Stimulated activated CD4-positive, alpha-beta T cell treated with anti-CD3 and anti-CD28 coated beads, Interleukin-12 subunit alpha, Interleukin-12 subunit beta, amount 100 ng/mL, for 4 hours (primary cell): ENCODE measurements at places on chromosomes 4 and X.

- no peak for DNase-seq
These were observed 691.9 kb downstream of the TECRL start for GRCh38 chr4:63717384-63717783.

GRCh38 chr4:12137575-12137974 lies 708.9 kb upstream of the HS3ST1 start:
- no peak for DNase-seq

GRCh38 chr4:119955256-119955655 lies 111.4 kb downstream of the MAD2L1 start:
- no peak for DNase-seq

DNA sequence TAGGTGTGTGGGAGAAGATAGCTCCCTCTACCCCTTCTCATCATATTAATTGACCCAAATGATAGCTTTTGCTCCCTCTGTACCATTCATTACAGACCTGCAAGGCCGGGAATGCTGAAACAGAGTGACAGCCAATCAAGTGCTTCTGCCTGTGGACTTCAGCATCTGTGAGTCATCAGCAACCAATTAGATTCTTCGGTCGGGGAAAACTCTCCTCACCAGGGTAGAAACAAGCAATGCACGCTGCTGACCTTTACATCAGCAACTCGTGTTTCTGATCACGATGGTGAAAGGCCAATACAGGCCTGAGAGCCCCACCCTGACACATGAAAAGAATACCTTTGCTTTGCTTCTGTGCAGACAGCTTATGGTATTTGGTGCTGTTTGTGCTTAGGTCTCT lies 347.2 kb upstream of the DDX53 start:
- DNase-seq = no peak

DNA sequence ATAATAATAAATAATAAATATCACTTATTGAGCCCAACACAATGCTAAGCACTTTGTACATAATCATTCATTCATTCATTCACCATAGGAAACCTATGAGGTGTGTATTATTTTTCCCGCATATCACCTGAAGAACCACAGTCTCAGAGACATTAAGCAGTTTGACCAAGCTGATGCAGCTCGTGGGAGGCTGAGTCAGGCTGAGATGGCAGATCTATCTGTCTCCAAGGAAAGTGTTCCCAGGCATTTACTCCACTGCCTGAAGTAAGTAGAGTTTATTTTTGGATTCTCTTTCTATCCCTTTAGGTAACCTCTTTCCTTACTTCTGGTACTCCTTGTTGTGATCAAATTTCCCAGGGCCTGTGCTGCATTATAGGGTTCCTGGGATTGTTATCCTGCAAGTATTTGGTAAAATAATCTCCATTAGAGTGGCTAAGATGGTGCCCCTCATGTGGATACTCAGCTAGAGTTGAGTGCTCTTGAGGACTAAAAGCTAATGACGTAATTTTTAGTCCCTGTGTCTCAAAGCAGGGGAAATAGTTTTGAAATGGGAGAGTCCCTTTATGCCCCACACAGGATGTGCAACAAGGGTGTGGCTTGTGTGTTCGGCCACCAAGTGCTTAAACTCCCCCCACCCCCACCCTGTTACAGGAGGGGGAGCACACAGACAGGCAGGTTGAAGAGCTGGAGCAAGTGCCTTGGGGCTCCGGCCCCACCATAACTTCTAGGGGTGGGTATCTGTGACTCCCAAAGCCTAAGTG lies 467.0 kb downstream of the STIM2 start:
- no peak for DNase-seq

DNA sequence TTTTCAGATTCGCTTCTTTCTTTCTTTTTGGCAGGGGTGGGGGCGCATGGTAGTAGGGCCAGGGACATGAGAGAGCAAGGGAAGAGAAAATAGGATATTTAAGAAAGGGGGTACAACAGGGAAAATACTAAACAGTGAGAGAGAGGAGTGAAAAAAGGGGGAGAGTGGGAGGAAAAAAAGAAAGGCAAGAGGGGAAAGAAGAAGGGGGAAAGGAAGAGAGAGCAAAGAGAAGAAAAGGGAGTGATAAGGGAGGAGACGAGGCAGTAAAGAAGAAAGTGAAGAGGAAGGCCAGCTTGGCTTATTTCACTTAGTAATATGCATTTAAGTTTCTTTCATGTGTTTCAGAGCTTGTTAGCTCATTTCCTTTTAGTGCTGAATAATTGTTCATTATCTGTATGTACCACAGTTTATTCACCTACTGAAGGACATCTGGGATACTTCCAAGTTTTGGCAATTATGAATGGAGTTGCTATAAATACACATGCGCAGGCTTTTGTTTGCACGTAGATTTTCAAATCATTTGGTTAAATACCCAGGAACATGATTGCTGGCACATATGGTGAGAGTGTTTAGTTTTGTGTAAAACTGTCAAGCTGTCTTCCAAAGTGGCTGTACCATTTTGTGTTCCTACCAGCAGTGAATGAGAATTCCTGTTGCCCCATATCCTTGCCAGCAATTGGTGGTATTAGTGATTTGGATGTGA lies 37.3 kb downstream of the CASP6 start:
- no peak for DNase-seq

DNA sequence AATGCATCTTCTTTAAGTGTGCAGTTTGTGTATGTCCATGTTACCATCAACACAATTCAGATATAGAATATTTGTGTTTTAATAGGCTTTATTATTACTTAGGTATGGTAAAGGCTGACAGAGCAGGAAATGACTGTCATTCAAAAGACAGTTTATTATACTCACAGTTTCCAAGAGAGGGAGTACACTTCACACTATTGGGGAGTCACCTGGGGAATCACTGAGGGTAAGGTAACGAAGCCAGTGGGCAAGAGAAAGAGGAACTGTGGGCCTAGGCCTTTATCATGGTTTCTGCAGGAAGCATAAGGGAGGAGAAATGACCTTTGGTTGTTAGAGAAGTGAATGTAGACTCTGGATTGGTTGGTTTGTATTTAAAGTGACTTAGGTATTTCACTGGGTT lies 235.1 kb upstream of the HCCS start:
- DNase-seq = no peak

DNA sequence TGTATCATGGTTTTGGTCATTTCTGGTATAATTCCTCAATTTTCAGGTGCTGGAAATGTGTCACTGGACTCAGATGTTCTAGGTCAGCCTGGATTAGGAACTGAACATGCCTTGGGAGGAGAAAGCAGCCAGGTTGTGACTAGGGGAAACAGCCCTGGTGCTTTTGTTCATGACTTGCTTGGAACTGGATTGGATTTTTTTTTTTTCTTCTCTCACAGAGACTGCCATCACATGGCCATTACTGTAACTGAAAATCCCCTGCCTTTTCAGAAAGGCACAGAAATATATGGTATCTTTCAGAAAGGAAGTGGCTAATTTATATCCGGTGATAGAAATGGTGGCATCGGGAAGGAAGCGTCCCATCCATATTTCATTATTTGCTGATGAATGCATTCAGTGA lies 34.6 kb downstream of the SEPTIN11 start:
- no peak for DNase-seq

DNA sequence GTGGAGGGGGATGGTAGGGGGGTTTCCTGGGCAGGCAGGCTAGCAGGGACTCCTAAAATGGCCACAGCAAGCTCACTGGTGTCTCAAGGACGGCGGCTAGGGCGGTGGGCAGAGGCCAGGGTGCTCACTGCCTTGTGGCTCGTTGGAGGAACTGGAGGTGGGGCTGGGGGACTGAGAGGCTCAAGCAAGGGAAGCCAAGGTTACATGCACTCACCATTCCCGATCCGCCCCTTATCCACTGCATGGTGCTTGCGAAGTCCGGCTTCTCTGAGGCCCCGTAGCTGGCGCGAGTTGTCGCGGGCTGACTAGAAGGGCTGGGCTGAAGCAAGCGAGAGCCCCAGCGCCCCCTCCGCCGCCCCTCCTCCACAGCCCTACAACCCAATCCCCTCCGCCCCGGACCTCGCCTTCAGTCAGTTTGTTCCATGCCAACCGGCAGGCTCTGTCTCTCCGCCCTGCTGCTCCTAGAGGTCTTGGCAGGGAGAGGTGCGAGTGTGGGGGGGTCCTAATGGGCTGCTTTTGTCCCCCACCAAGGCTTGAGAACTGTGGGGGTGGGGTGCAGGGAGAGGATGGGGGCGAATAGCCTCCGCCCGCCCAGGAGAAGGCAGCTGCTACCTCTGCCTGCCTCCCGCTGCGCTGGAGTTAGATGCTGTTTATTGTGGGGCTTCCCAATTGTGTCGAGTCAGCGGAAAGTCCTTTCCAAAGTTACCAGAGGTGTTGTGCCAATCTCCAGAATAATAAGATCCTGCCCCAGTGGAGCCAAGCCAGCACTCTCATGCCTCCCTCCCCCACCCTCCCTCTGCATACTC lies at the start of gene ARHGEF9:
TSS of gene ARHGEF9 (minus strand) at position 313 of the 806 bp plus-strand sequence. CDS start at position 244, 69 bp downstream.
- DNase-seq = no peak

DNA sequence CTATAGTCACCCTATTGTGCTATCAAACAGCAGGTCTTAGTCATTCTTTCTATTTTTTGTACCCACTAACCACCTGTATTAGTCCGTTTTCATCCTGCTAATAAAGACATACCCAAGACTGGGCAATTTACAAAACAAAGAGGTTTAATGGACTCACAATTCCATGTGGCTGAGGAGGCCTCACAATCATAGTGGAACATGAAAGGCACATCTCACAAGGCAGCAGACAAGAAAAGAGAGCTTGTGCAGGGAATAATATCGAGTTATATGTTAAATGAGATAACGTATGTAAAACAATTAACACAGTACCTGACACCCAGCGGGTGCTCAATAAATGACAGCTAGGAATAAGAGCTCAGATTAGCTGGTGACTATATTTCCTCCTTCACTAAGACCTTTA lies 88.1 kb upstream of the WDR44 start:
- no peak for DNase-seq

DNA sequence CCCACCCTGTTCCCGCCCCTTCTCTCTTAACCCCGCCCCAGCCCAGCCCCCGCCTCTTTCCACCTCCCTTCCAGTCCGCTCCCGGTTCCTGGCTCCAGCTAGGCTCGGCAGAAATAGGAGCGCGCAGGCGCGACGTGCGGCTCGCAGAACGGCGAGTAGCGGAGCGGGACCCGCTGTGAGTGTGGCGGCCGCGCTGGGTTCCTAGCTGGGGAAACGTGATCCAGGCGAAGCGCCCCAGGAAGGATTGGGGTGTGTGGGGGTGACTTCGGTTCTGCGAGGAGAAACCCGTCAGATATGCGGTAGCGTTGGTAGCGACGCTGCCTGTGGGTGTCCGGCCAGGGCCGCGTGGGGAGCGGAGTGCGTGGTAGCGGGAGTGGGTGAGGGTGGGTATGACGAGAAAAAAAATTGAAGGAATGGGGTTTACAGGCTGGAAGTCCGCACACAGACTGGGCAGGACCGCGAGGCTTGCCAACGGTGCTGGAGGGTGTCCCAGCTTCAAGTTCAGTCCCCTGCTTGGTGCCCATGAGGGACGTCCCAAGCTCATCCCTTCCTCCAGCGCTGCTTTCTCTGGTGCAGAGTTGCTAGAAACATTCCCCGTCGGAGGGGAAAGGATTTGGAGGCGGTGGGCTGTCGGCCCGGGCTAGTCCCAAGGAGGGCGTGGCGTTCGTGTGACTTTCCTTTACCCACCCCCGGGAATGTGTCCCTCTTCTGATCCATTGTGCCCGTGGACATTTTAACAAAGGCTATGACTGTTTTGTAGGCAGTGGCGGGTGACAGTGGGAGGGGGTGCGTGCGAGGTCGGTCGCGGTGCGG lies at the start of gene PRRG1:
TSS of gene PRRG1 (plus strand) at position 144 of the 813 bp plus-strand sequence. CDS start 56,886 bp downstream, outside the sequence.
- DNase-seq = no peak

GRCh38 chr4:36214735-36215485 lies 29.4 kb downstream of the ARAP2 start:
- DNase-seq = no peak

- no peak for DNase-seq
These were observed 51.2 kb downstream of the GC start for GRCh38 chr4:71732706-71733105.

DNA sequence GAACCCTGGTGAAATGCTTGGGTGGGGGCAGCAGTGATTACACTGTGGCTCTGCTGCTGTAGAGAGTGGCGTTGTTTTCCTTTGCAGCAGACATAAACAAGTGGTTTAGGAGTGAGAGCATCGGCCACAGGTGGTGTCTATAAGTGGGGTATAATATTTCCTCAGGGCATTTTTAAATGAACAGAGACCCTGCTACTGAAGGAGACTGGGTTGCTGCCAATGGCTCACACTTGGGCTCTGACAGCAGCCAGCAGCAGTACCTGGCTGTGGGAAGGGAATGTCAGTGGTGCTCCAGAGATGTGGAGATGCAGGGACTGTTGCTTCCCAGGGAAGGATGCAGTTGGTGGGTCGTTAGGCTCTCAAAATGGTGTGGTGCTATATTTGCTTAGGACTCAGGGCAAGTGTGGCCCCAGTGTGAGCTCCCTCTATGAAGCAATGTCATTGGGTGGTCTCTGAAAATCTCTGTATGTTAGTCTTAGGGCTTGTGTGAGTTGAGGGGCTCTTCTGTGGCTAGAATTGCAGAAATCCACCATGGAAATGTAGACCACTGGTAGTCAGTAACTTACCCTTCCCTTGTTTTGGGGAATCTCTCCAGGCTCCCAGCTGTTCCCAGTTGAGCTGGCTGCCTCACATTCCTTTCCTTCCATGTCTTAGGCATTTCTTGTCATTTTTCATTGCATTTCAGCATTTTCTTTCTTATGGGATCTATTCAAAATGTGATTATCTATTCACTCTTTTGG lies 1023.0 kb upstream of the GRID2 start:
- no peak for DNase-seq

- DNase-seq = no peak
These were observed 21.0 kb upstream of the GEMIN8 start for GRCh38 chrX:14050709-14051108.

- DNase-seq = no peak
These were observed 11.6 kb upstream of the ASMTL start for GRCh38 chrX:1464041-1464970.

DNA sequence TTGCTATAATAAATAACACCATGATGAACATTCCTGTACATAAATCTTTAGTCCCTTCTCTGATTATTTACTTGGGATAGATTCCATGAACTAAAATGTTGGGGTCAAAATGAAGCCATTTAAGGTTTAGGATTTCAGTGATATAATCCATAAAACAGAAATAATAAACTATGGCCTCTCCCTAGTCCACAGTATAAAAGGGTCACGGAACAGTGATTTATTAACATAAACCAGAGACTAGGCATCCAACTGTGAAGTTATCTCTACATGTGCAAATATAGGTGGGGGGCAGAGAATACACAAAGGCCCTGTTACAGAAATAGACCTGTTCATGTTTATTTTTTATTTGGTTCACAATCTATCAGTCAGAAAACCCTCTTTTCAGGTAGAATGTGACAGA lies 499.1 kb upstream of the SLIT2 start:
- no peak for DNase-seq

GRCh38 chr4:140603286-140603685 lies 34.5 kb upstream of the UCP1 start:
- no peak for DNase-seq

DNA sequence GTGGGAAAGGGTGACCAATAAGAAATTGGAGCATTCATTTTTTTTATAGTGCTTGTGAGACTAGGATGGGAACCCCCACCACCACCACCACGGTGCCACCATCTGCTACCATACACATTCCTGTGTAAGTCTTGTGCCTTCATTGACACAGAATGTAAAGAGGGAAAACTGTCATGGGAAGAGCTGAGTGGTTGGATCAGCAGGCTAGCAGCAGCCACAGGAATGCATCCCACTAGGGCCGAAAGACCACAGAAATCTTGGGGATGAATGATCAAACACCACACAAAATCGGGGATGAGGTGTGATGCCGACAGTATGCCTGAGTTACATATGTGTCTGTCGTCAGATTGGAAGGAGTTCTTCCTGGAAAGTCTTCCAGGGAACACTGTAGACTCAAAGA lies 69.2 kb downstream of the SRPX start:
- no peak for DNase-seq
